ENCODE measurements at places on chromosomes 11 and 22. TPM values are rescaled to one million over a fixed set of nuclear protein-coding genes. Genes with fewer than 3 reads are reported as not detected.

GRCh38 chr22:50701428-50702154, 29.0 kb downstream of the SHANK3 start:
- H3K4me3 ChIP-seq: no peak overlapping the region
- H3K36me3 ChIP-seq: no peaks in the 10 kb centered on the region
- H3K27me3 ChIP-seq: no peaks in the 10 kb centered on the region
- no peak overlapping the region for H3K27ac ChIP-seq
- no peak for DNase-seq
- peaks cover 17% of the 10 kb centered on the region for H3K4me1 ChIP-seq

DNA sequence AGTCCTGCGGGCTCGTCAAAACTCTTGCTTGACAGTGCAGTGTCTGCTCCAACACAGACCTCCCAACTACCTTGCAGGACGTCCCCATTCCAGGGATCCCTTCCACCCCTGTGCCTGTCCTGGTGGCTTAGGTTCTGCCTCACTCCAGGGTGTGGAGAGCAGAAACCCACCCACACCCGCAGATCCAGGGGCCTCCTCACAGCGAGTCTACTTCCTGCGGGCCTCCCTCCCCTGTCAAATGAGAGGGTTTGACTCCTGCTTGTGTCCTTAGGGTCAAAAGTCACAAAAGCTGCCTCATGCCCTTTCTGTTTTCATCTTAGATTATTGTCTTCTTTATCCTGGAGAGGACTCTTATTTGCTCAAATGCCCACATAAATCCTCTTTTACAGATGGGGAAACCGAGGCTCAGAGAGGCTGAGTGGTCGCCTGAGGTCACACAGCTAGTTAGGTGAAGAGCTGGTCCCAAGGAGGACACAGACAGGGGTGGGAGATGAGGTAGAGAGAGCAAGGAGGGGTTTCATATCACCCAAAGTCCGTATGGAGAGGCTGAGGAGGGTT, 81.1 kb upstream of the KCNQ1OT1 start:
- no peak overlapping the region for H3K4me3 ChIP-seq
- H3K27ac ChIP-seq: no peak overlapping the region
- peak; percentile 2 for DNase-seq
- no peaks in the 10 kb centered on the region for H3K36me3 ChIP-seq
- peaks cover 29% of the 10 kb centered on the region for H3K4me1 ChIP-seq

- peak; percentile 85 for DNase-seq
- H3K36me3 ChIP-seq: peaks cover 8% of the 10 kb centered on the region
- H3K27ac ChIP-seq: peak overlapping the region; percentile 94
- H3K4me3 ChIP-seq: peak overlapping the region; percentile 4
- H3K27me3 ChIP-seq: no peaks in the 10 kb centered on the region
- H3K4me1 ChIP-seq: peaks cover 51% of the 10 kb centered on the region
Measured at GRCh38 chr22:50293441-50294318, 13.8 kb downstream of the PLXNB2 start.

The OR4C46 gene
- not detected for total RNA-seq

- DNase-seq: no peak
- peaks cover 27% of the 10 kb centered on the region for H3K4me1 ChIP-seq
- no peak overlapping the region for H3K27ac ChIP-seq
- no peaks in the 10 kb centered on the region for H3K27me3 ChIP-seq
- H3K36me3 ChIP-seq: no peaks in the 10 kb centered on the region
Measured at GRCh38 chr11:203056-203944, 3.9 kb downstream of the BET1L start.

GRCh38 chr22:46761017-46761416, 1.4 kb upstream of the TBC1D22A start:
- peaks cover 16% of the 10 kb centered on the region for H3K4me1 ChIP-seq
- H3K27ac ChIP-seq: no peak overlapping the region
- DNase-seq: no peak
- no peaks in the 10 kb centered on the region for H3K36me3 ChIP-seq
- H3K4me3 ChIP-seq: no peak overlapping the region

The SOX6 gene
- total RNA-seq: 1.6 TPM

- H3K4me3 ChIP-seq: no peak overlapping the region
- DNase-seq: no peak
- H3K27me3 ChIP-seq: no peaks in the 10 kb centered on the region
Measured at GRCh38 chr22:50228366-50228765, 16.5 kb downstream of the TUBGCP6 start.

The KDM4D gene
- 0.32 TPM for total RNA-seq

GRCh38 chr11:332651-333480, 12.2 kb upstream of the IFITM3 start:
- H3K4me3 ChIP-seq: no peak overlapping the region
- no peaks in the 10 kb centered on the region for H3K27me3 ChIP-seq
- H3K36me3 ChIP-seq: no peaks in the 10 kb centered on the region
- H3K27ac ChIP-seq: no peak overlapping the region
- peaks cover 4% of the 10 kb centered on the region for H3K4me1 ChIP-seq
- DNase-seq: no peak

- DNase-seq: no peak
- H3K4me1 ChIP-seq: no peaks in the 10 kb centered on the region
- H3K27me3 ChIP-seq: no peaks in the 10 kb centered on the region
- H3K4me3 ChIP-seq: no peak overlapping the region
- H3K27ac ChIP-seq: no peak overlapping the region
- no peaks in the 10 kb centered on the region for H3K36me3 ChIP-seq
Measured at GRCh38 chr11:112837162-112837826, 123.9 kb upstream of the NCAM1 start.

- no peaks in the 10 kb centered on the region for H3K36me3 ChIP-seq
- H3K27me3 ChIP-seq: no peaks in the 10 kb centered on the region
- H3K27ac ChIP-seq: no peak overlapping the region
Measured at GRCh38 chr11:122181893-122182292, 65.9 kb upstream of the BLID start.

DNA sequence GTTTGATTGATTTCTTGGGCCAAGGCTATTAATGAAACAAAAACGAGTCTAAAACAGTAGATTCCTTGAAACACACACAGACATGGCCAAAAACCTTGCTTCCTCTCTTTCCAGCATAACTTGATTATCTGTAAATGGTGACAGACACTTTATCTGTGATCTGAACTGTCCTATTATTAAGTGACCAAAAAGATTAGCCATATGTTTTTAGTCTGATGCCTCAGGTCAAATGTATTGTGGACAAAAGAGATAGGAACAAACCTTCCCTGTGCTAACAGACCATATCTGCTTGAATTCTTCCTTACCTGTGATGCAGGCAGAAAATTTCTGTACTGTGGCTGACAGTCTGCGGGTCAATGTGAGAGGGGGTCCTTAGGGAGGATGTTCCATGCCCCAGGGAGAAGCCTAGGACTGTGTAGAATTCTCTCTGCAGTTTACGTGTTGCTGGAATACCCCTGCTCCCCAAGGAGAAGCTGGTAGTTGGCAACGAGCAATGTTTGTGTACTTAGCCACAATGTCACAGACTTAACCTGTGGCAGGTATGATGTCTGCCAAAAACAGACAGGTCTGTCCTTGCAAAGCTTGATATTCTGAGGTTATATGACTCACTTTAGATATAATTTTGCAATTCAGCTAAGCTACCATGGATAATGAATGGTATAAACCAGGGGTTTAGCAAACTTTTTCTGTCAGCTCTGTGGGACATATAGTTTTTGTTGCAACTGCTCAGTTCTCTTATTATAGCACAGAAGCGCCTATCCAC, 31.2 kb downstream of the C11orf71 start:
- no peaks in the 10 kb centered on the region for H3K27me3 ChIP-seq
- H3K4me1 ChIP-seq: no peaks in the 10 kb centered on the region
- H3K36me3 ChIP-seq: no peaks in the 10 kb centered on the region
- DNase-seq: no peak
- no peak overlapping the region for H3K4me3 ChIP-seq
- no peak overlapping the region for H3K27ac ChIP-seq

The CCDC89 gene
- total RNA-seq: 1.00 TPM

The NLRP10 gene
- not detected for total RNA-seq

Measured in transverse colon (tissue), 4 donors.